ENCODE measurements at places on chromosomes 11 and 22.
A peak's percentile ranks its signal among the peaks of the same experiment; 100 is the strongest.

DNA sequence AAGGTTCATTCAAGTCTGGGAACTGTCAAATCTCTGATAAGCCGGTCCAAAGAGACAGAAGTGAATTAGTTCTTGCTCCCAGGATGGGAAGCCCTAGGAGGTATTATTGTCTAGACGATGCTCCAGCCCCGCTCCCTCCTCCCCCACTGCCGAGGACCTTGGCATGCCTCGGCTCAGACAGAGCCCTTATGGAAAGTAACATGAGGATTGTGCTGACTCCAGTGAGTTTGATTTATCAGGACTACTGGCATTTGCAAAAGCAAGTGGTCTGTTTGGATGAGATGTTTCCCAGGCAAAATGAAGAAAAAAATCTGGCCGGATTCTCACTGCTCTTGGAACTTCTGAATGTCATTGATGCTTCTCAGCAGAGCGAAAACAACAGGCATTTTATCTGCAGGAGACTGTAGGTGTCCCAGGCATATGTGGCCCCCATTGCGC lies 341.0 kb downstream of the ETS1 start:
- DNase-seq = no peak

DNA sequence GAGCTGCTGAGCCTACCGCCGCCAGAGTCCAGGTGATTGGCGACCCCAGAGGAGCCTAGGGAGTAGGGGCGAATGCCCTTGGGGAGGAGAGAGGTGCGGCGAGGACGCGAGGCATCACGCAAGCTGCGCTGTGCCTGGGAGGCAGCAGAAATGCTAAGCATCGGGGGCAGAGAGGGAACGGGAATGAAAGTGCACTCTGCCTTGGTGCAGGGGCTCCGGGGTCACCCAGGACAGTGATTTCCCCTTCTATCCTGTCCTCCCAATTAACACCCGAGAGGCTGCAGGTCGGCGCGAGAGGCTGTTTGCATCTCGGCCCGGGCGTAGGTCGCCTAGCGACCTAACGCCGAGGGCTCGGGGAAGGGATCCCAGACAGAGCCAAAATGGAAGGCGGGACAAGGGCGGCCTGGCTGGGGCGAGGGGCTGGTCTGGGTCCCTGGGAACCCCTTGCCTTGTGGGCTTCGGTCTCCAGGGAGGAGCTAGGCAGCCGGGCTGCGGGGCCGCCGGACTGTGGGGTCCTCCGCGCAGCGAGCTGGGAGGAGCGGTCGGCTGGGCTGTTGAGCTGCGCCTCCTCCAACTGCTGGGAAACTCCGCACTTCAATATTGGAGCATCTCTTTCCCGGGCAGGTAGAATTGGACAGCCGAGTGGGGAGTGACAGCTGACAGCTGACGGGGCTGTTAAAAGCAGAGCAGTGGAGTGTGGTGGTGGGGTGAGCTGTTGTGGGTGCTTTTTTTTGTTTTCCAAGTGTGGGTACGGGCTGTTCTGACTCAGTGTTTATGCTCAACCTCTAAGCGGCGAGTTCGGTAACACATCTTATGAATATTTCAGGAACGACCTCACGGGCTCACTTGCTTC lies 657 bp downstream of the ELMOD1 start:
- DNase-seq = no peak

DNA sequence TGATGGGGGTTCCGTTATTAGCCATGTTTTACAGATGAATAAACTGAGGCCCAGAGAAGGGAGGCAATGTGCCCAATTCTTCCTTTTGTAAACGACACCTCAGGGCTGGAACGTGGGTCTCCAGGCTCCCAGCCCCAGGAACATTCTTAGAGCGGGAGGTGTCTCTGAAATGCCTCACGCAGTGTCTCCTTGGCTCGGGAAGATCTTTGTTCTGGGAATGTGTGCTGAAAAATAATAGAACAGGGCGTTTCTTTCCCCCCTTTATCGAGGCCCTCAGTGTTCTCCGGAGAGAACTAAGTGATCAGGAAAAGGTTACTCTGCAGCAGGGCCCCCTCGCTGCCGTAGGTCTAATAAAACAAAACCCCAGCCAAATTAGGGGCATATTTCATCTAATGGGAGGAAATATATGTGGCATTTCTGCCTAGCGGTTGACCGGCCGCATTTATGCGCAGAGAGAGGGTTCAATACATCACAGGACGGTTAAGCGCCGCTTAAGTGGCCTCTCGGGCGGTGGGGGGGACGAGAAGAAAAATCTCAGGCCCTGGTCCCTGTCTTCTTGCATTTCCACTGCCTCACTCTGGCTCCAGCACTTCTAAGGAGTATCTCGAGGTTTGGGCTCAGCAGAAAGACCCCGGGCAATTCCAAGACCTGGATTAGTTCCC lies 564.3 kb downstream of the MN1 start:
- DNase-seq = no peak

GRCh38 chr11:86664930-86665329 lies 7.5 kb downstream of the ME3 start:
- no peak for DNase-seq

DNA sequence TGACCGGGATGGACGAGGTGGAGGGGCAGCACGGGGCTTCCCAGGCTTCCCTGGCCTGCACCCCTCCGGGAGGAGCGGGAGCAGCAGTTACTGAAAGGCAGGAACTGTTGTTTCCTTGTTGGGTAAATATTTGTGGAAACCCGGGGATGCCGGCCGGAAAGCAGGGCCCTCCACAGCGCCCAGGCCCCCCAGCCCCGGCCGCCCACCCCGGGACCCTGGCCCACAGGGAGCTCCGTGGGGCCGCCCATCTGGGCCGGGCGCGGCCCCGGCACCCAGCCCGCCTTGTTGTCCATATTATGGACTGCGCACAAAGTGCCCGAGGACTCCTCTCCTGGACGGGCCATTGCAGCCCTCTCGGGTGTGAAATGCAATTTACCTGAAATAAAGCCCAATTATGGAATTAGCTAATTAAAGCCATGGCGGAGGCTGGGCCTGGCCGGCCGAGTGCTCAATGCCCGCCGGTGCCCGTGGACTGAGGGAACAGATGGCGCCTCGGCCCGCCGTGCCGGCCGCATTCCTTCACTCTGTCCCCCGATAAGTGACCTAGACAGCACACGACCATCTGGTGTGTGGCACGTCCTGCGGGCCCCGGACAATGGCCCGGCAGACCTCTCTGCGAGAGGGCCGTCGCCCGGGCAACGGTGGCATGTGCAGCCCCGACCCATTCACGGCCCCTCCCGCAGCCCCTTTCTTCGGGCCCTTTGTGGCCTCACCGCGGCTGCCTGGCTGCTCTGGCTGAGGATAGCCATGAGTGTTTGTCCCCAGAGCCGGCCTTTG lies 35.4 kb downstream of the CDKN1C start:
- DNase-seq = no peak

DNA sequence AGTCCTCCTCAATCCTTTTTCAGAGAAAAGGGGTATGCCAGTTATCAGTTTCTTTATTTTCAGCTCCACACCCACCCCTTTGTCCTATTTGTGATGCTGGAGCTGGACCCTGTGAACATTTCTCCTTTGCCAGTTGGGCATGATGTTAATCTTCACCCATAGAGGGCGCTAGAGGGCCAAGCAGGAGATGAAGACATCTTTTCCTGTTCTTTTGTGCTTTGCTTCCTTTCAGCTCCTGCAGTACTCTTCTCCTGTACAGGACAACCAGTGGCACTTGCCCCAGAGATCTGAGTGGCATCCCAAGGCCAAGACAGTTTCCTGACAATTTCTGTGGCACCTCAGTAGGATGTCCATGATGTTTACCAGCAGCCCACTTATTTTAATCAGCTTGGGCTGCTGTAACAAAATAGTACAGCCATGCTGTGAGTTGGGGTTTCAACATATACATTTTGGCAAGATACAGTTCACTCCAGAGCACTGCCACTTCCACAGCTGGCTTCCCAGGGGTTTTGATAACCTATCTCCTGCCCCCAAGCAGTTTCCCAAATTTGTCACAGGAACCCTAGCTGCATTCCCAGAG lies 4.6 kb downstream of the SAA2 start:
- DNase-seq = peak; percentile 19

GRCh38 chr11:116375221-116375620 lies 397.6 kb downstream of the BUD13 start:
- DNase-seq = no peak

DNA sequence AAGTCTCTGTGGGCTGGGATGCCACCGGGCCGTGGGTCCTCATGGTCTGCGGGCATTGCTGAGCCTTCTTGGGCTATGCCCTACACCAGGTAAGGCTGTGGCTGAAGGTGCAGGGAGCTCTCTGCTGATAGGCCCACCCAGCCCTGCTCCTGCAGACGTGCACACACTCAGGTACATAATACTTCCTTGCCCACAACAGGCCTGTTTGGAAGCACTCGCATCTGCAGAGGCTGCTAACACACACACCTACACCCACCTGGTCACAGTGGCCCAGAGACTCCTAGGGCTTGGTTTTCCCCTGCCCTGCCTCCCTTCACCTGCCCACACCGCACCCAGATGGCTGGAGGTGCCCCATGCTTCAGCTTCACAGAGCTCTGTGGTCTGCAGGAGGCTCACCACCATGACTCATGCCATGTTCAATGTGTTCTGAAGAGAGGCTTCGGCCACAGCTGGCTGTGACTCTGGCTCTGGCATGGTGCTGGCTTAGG lies 72.8 kb upstream of the KCNQ1OT1 start:
- DNase-seq = no peak

DNA sequence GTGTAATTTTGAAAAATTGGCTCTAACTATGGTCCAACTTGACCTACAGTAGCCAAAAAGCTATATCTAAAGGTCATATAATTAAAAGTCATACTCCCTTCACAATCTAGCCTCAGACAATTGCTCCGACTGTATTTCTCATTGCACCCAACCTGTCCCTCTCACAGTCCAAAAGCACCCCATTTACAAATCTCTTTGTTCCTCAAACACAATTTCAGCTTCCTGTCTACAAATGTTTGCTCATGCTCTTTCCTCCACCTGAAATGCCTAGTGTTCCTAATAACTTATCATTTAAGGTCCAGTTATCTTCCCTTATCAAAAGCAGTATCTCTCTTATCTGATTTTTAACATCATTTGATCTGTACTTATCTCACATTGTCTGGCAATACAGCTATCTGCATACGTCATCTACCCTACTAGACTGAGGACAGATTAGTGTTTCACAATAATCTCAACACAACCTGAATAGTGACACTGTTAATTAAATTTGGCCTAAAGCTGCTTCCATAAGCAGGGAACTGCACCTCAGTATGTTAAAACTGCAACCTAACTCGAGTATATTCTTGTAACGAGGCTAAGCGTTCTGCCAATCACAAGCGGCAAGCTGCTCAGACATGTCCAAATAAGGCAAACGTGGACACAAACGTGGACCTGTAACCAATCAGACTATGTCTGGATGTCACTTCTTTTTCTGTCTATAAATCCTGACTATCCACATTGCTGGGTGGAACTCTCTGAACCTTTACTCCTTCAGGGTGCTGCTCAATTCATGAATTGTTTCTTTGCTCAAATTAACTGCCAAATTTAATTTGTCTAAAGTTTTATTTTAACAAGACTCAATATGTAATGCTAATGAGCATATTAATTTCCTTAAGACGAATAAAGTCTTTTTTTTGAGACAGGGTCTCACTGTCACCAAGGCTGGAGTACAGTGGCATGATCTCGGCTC lies 15.9 kb downstream of the PICALM start:
- DNase-seq = no peak

- DNase-seq = no peak
Measured at GRCh38 chr22:29604076-29604360, 585 bp downstream of the NF2 start.

DNA sequence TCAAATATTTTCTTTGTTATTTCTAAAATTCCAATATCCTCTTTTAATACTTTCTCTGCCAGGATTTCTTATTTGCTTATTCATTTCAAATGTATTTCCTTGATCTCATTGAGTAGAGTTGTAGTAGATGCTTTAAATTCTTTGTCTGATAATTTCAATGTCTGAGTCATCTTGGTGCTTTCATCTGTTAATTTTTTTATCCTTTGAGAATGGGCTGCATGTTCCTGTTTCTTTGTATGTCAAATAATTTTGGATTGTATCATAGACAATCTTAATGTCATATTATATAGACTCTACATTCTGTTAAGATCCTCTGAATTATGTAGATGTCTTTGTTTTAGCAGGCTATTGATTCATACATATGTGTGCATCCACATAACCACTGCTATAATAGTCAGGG lies 57.5 kb downstream of the MYEOV start:
- DNase-seq = no peak

- no peak for DNase-seq
Measured at GRCh38 chr11:33259869-33260268, 2.7 kb downstream of the HIPK3 start.

DNA sequence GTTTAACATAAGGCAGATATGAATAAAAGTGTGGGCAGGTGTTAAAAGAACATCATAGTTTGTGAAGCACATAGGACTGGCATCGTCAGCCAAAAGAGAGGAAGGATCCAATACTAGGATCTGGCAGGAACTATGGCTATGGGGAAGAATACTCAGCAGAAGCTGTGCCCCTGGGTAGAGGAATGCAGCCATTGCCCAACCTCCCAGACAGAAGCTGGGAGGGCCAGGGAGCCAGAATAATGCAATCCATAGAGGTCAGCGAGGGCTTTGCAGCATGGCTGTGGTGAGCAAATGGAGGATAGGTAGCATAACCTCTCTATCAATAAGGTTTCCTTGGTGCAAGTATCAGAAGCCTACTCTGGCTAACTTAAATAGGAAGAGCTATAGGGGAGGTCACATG lies 11.7 kb upstream of the CSTF3 start:
- no peak for DNase-seq

DNA sequence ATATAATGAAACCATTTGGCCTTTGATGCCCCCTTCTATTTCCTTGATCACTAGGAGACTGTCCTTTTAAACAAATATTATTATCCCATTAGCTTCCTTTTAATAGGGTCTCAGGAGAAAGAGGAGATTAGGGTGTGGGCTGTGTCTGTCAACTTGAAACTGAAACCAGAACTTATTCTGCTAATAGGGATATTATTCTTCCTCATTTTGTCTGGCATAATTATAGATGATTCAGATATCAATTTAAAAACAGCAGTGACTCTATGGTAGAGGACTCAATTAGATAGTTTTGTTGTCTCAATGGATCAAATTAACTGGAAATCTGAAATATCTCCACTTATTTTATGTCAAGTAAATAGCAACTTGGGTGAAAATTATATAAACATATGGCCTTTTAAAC lies 584.9 kb upstream of the CCDC90B start:
- DNase-seq = no peak

GRCh38 chr11:11580841-11581411 lies 40.9 kb downstream of the GALNT18 start:
- no peak for DNase-seq

DNA sequence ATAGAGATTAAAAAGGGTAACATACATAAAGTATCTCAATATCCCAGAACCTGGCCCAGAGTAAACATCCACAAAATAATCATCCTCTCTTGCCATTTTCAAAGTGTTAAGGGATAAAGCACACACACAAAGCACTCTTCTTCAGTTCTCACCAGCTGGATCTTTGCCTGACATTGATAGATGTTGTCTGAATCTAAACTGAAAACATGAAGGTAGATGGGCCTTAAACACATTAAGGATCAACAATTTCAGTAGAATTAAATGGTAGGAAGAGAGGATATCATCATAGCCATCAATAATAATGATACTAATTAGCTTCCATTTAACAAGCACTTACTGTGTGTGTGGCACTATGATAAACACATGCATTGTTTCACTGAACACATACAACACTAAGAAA lies 261.1 kb downstream of the OPCML start:
- DNase-seq = no peak
